ENCODE measurements at places on chromosomes 5 and 9.

- DNase-seq, result no peak
These were observed 18.6 kb upstream of the IFNB1 start for GRCh38 chr9:21096172-21096900.

- DNase-seq, result no peak
These were observed 267.8 kb upstream of the POU5F2 start for GRCh38 chr5:94009161-94009560.

- DNase-seq, result no peak
These were observed 11.0 kb downstream of the ABLIM3 start for GRCh38 chr5:149152317-149152746.

- DNase-seq, result no peak
These were observed 175.8 kb upstream of the KLF9 start for GRCh38 chr9:70590315-70590677.

DNA sequence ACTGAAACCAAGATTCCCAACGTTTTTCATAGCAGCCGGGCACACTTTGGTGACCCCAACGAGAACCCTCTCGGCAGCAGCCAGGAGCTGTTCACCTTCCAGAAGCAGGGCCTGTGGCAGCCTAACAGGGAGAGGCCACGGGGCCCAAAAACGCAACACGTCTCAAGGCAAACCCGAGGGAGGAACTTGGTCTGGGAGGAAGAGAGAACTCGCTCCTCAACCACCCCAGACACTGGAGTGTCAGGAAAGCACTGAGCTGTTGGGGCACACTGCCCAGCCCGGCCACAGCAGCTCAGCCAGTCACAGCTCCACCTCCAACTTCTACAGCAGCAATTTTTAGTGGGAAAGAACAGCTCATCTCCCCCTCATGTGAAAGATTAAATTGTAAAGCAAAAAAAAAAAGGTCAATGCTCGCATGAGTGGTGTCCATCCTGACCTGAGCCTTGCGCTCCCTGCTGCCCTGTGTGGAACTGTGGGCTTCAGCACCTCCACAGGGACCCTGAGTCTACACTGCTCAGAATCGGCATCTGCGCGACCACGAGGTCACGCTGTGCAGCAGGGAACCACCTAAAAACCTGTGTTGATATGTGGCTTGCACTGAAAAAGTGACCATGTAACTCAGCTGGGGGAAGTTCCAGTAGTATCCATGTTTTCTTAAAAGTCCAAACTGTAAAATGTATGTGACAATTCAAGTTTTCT, 55.0 kb downstream of the IPPK start:
- DNase-seq, result no peak

GRCh38 chr9:4152876-4153275, 147.0 kb downstream of the GLIS3 start:
- no peak for DNase-seq

- DNase-seq, result no peak
These were observed 92.8 kb upstream of the CCDC112 start for GRCh38 chr5:115389034-115389798.

- no peak for DNase-seq
These were observed 453.3 kb upstream of the ITGA1 start for GRCh38 chr5:52334367-52334766.

- no peak for DNase-seq
These were observed 12.6 kb downstream of the DHX29 start for GRCh38 chr5:55294935-55295334.

DNA sequence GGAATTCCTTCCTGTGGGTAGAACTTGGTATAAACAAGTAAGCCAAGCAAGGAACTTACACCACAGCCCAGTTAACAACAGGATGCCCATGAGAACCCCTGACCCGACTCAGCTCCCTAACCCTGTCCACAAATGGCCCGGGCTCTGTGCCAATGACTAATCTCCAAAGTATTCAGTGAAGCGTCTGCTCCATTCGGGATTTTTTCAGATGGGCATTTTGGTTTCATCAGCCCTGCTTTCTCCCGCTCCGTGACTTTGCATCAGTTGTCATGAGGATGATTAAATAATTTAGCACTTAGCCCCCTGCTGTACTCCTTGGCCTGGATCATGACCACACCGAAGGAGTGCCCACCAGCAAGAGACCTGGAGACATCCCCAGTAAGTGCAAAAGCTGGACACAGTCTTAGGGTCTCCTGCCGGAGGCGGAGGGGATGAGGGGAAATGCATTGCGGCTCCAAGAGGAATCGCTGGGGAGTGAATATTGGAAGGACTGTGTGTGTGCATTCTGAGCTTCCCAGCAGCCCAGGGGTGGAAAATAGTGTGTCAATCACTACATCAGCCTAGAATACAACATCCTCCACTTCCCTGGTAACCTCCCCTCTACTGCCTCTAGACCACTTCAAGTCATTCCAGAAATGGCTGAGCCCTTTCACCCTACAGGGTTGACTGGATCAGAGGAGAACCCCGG, 41.4 kb upstream of the DNAH5 start:
- DNase-seq, result peak; percentile 53

DNA sequence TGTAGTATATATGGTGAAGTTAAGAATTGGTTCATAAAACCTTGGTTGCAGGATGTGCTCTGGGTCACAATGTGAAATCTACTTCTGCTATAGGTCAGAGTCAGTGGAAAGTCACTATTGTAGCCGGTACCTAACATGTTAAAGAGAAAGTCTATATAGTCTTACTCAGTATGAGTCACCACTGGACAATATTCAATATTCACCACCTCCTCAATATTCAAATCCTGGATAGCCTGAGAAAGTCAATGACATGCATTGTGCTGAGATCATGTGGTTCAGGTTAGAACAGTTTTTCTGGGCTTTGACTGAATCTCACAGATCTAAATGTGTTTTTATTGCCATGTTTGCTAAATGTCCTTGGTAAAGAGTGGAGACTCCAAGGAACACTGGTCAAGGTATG, 108.8 kb downstream of the HMHB1 start:
- no peak for DNase-seq

DNA sequence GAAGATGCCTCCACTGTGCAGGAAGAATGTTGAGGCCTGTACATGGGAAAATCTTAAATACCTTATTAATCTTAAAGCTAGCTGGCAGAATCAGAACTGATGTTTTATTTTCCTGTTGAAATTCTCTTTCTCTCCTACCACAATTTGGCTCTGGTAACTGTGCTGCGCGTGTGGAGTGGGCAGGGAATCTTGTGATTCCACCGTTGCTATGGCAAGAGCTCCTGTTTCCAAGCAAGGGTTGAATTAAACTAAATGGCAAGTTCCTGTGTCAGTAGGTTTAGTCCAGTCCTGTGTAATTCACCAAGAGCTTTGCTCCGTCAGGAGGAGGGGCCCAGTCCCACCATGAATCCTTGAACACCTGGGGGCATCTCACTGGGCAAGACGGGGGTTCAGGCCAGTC, 36.4 kb downstream of the NXNL2 start:
- no peak for DNase-seq

GRCh38 chr9:69324549-69325401, at the start of gene ENTREP1:
ENTREP1 (plus strand) TSS chr9:69325215; CDS start chr9:69325310, 95 bp downstream.
- DNase-seq, result no peak

DNA sequence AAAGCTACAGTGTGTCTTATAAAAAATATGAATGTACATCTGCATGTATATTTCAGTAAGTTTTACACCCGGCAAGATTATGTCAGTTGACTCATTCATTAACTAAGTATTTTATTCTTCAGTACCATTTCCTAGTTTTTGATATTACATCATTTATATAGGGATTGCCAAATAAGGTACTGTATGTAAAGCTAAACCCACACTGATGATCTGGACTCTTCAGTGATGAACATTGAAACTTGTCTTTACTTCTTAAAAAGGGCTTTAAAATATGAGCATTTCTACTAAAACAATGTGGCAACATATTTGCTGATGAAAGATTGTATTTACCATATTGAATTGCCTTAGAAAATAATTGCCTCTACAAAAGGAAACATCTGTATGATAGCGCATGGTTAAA, 151.8 kb upstream of the TLX3 start:
- DNase-seq, result no peak

DNA sequence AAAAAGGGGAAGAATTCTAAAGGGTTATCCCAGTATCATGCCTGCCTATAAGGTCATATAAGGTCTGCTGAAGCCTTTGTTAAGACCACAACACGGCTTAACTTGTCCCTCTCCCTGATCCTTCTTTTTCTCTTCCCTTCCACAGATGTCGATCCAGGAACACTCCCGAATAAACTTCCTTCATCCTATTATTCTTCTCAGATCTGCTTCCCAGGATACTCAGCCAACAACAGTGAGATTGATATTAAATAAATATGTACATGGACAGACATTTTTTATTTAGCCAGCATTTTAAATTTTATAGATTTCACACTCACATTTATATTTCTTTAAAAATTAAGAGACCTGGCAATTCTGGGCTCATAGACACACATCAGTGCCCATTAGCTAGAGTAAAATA, 44.1 kb downstream of the DPYSL3 start:
- no peak for DNase-seq

Data from amniotic stem cell (primary cell).